ENCODE measurements at places on chromosomes 13 and 19. TPM values are rescaled to one million over a fixed set of nuclear protein-coding genes. Genes with fewer than 3 reads are reported as not detected.
A peak's percentile ranks its signal among the peaks of the same experiment; 100 is the strongest.

GRCh38 chr19:33774751-33775150 lies 21.9 kb upstream of the KCTD15 start:
- DNase-seq, result no peak
- no peak overlapping the region for H3K27ac ChIP-seq
- no peaks in the 10 kb centered on the region for H3K4me1 ChIP-seq
- H3K27me3 ChIP-seq, result no peaks in the 10 kb centered on the region

DNA sequence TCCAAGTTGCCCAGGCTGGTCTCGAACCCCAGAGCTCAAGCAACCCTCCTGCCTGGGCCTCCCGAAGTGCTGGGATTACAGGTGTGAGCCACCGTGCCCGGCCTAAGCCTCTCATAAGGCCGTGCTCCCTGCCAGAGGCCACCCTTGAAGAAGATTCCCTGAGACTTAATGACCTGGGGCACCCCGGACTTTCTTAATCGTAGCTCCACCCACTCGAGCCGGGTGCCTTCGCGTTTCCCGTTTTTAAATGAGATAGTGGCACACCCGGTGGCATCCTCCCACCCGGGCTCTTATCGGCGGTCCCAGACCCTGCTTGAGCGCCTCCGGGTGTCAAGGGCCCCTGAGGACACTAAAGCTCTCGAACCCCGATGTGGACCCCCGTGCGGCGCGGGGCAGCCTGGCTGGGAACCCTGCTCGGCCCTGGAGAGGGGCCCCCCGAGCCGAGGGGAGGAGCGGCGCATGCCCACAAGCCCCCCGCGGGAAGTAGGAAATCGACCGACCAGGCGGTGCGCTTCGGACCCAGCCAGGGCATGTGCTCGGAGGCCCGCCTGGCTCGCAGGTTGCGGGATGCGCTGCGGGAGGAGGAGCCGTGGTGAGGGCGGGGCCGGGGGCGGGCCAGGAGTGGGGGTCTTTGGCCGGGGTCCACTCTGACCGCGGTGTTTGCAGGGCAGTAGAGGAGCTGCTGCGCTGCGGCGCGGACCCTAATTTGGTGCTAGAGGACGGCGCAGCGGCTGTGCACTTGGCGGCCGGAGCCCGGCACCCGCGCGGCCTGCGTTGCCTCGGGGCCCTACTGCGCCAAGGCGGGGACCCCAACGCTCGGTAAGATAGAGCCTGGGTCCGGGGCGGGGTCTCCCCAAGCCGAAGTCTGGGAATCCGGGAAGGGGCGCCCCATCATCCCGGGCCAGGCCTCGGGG lies at the start of gene ANKLE1:
Gene ANKLE1, plus strand, starts transcription at position 511 of the 914 bp plus-strand sequence. Its CDS starts 20 bp downstream, at position 531.
- peaks cover 9% of the 10 kb centered on the region for H3K27me3 ChIP-seq
- H3K27ac ChIP-seq, result no peak within 1 kb of the TSS

GRCh38 chr19:5911366-5911765 lies 2.7 kb upstream of the CAPS start:
- no peaks in the 10 kb centered on the region for H3K4me1 ChIP-seq
- H3K27ac ChIP-seq, result no peak overlapping the region
- no peaks in the 10 kb centered on the region for H3K36me3 ChIP-seq
- H3K4me3 ChIP-seq, result no peak overlapping the region
- H3K27me3 ChIP-seq, result no peaks in the 10 kb centered on the region
- DNase-seq, result no peak

DNA sequence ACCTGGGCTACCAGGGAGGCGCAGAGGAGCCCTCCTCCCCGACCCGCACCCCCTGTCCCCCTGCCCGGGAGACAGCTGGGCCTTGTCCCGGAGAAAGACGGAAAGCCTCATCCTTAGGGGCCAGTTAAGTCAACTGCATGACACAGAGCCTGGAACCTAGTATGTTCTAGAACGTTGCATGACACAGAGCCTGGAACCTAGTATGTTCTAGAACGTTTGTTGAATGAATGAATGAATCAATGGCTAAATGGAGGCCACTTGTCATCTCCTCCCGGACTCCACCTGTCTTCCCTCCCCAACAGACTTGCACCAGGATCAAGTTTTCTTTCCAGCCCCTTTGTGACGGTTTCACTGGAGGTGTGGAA lies 706 bp downstream of the SERP2 start:
- DNase-seq, result no peak
- H3K36me3 ChIP-seq, result no peaks in the 10 kb centered on the region
- no peaks in the 10 kb centered on the region for H3K4me1 ChIP-seq
- no peaks in the 10 kb centered on the region for H3K27me3 ChIP-seq
- H3K27ac ChIP-seq, result peak overlapping the region; percentile 19
- peak overlapping the region; percentile 42 for H3K4me3 ChIP-seq

- no peaks in the 10 kb centered on the region for H3K36me3 ChIP-seq
- no peak overlapping the region for H3K27ac ChIP-seq
- H3K4me1 ChIP-seq, result no peaks in the 10 kb centered on the region
- DNase-seq, result no peak
Observed at GRCh38 chr19:24081056-24081455, 5.9 kb upstream of the ZNF254 start.

DNA sequence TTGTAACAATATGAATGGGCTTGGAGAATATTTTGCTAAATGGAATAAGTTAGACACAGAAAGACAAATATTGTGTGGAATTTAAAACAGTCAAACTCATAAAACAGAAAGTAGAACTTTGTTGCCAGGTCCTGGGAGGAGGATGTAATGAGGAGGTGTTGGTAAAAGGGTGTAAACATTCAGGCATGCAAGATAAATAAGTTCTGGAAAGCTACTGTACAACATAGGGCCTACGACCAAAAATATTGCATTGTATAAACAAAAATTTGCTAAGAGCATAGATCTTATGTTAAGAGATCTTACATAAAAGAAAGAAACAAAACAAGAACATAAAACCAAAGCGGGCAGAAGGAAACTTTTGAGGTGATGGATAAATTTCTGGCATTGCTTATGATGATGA lies 1907.8 kb upstream of the PCDH20 start:
- no peaks in the 10 kb centered on the region for H3K27me3 ChIP-seq
- no peak overlapping the region for H3K4me3 ChIP-seq
- no peak for DNase-seq

DNA sequence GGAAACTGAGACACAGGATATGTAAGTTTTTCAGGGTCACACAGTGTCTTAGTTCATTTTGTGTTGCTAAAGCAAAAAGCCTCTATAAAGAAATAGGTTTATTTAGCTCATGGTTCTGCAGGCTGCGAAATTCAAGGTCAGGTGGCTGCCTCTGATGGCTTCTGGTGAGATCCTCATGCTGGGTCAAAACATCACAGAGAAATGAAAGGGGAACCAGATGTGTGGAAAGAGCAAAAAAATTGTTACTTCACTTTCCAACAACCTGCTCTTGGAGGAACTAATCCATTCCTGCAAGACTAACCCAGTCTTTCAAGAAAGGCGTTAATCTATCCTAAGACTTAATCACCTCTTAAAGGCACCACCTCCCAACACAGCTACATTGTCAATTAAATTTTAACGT lies 64.2 kb upstream of the UBL3 start:
- no peaks in the 10 kb centered on the region for H3K27me3 ChIP-seq
- H3K4me3 ChIP-seq, result no peak overlapping the region
- no peak for DNase-seq
- no peak overlapping the region for H3K27ac ChIP-seq

The SLC25A41 gene
- not detected for total RNA-seq

The MLLT1 gene
- 24.8 TPM for total RNA-seq

The SMAD9 gene
- 10.7 TPM for total RNA-seq

The CEACAM19 gene
- total RNA-seq, result 16.9 TPM

Measured in Peyer's patch (tissue), 4 donors.